Activated naive CD4-positive, alpha-beta T cell treated with anti-CD3 and anti-CD28 coated beads, Interleukin-2, amount 50 U/mL, for 16 hours (primary cell): ENCODE measurements at places on chromosomes 1 and 21.

DNA sequence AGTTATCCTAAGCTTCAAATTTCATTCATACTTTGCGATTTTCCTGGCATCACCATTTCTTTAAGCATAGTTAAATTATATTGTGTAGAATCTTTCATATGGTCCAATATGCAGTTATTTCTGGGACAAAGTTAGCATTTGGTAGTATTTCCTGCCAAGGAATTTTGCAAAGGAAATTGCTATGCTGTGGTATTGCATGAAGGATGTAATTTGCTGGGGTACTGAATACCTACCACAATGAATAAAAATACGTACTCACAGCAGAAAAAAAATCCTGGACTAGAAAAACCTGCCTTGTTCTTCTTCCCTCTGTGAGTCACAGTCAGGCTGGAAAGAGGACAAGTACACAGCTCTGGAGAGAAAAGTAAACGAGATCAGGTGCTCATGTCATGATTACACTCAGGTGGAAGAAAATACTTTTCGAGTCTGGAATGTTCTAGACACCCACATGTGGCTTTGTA lies 241.2 kb downstream of the PTBP2 start:
- no peak for DNase-seq

DNA sequence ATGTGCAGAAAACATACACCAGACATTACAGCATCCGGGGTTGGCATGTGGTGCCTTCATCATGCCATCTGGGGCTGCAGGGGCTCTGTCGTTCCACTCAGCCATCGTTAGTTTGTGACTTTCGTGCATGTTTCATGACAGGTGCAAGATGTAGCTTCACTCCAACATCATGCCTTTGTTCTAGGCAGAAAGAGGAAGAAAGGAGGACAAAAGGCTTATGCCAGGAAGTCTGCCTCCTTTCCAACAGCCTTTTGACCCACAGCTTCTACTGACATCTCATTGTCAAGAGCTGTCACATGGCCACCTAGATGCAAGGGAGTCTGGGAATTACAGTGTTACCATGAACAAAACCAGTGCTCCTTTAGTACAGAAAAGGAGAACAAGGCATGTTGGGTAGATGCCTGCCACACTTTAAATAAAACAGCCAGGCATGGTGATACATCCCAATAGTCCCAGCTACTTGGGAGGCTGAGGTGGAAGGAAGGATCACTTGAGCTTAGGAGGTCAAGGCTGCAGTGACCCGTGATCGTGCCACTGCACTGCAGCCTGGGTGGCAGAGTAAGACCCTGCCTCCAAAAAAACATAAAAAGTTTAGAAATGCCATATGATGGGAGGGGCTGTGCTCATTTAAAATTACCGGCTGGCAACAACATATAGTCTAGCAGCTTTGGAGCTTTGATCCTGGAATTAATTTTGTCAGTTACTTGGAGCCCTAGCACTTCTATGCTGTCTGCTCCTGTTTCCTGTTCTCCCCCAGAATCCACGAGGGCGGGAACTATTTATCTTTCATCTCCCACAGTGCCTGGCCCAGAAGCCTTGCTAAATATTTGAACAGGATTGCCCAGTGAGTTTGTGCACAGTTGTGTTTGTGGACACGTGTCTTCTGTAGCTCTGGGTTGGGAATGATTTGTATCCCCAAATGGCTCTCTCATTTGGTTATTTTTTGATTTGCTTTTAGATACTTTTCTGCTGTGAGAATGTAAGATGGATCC lies 7.4 kb downstream of the DOP1B start:
- DNase-seq = no peak

GRCh38 chr1:20439282-20439681 lies 46.7 kb downstream of the CAMK2N1 start:
- no peak for DNase-seq

DNA sequence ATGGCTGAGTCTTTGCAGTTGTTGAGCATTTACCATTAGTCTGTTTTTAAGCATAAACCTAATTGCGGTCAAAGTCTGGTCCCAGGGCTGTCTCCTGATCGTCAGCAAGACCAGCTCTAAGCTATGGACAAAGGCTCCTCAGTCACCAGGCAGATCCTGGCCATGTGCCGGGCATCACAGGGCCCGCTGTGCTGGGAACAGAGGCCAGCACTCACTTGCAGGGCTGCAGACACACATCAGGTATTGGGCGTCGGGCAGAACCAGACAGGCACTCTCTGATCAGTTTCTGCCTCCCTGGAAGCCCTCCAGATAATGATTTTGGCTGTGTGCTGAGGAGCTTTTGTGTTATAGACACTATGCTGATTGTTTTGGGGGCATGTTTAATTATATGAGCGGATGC lies 26.6 kb downstream of the TMEM51 start:
- DNase-seq = no peak

DNA sequence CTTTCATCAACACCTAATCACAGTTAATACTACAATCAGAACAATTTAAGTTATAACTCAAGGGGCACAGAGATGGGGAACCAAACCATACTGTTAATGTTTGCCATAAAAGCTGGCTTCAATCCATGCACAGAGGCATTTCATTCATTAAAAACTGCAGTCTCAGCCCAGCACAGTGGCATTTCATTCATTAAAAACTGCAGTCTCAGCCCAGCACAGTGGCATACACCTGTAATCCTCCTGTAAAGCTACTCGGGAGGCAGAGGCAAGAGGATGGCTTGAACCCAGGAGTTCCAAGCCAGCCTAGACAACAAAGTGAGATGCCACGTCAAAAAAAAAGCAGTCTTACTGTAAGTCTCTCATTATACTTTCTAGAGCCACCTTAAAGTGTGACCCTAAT lies 29.2 kb downstream of the ARID4B start:
- DNase-seq = no peak

- no peak for DNase-seq
Observed at GRCh38 chr1:193111641-193112090, 6.5 kb upstream of the GLRX2 start.

GRCh38 chr21:42630626-42631025 lies 22.8 kb upstream of the PDE9A start:
- DNase-seq = no peak

- DNase-seq = no peak
Observed at GRCh38 chr21:34802180-34802899, 133.5 kb downstream of the CLIC6 start.

DNA sequence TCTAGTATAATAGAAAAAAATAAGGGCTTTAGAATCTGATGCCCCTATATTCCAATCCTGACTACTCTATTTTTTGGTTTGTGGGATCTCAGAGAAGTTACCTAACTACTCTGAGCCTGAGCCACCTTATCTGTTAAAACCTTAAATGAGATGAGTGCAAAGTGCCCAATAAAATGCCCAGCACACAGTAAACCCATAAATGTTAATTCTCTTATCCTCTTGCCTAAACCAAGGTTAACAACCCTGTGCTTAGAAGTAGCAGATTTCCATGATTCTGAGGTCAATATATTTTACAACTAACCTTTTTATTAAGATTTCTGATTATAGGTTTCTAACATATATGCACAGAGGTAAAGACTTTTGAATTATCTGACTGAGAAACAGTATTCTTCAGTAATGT lies 35.8 kb downstream of the DOCK7 start:
- no peak for DNase-seq

DNA sequence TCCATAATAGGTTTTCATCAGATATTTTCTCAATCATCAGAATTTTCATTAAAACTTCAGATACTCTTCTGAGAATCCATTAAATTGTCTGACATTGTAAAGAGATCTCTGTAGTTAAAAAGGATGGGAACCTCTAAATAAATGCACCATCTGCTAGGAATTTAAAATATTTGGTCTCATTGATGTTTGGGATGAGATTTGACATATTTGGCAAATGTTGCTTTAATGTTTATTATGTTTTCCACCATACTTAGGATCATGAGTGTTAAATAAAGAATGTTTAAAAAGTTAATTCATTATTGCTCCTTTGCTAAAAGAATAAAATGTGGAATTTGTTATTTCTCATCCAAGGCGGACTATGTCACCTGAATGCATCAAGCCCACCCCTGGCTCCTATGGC lies 85.5 kb upstream of the VANGL1 start:
- no peak for DNase-seq

- peak; percentile 84 for DNase-seq
Observed at GRCh38 chr1:150922519-150922975, 3.6 kb upstream of the SETDB1 start.

DNA sequence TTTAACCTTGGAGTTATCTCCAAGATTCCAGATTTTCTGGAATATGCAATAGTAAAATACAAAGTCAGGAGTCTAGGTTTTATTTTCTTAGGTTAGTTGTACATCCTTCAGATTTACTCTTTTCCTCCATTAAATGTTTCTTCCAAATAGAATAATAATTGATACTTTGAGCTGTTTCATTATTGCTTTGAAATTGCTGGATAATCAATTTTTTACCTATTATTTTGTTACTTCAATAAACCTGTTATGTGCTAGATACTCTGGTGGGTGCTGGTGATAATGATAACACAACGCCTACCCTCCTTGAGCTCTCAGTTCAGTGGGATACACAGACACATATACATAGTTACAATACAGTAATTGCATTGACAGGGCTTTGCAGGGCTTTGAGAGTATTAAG lies 79.4 kb downstream of the GPR161 start:
- DNase-seq = no peak

GRCh38 chr1:3315399-3316339 lies 138.8 kb upstream of the ARHGEF16 start:
- no peak for DNase-seq

DNA sequence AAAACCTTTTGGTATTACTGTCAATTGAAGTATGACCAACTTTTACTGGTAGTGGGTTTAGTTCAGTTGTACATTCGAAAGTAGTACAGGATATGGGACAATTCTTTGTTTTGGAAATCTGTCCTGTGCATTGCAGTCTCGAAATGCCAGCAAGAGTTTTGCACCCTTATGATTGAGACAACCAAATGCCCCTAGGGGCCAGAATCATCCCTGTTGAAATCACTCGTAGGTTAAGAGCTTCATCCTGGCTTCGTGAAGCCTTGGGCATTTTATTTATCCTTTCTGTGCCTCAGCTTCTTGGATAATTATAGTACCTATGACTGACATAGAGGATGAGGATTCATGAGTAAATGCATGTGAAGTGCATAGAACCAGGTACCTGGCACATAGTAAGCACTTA lies 2.4 kb upstream of the GOLT1A start:
- DNase-seq = no peak

DNA sequence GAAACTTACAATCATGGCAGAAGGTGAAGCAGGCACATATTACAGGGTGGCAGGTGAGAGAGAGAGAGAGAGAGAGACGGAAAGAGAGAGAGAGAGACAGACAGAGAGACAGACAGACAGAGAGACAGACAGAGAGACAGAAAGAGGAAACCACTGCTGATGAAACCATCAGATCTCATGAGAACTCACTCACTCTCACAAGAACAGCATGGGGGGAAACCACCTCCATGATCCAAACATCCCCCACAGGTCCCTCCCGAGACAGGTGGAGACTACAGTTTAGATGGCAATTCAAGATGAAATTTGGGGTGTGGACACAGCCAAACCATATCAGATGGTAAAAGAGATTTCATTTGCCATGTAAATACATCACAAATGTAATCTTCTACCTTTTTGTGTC lies 708.1 kb downstream of the MRPL39 start:
- DNase-seq = no peak

- DNase-seq = no peak
Observed at GRCh38 chr1:92051948-92052347, 22.2 kb downstream of the EPHX4 start.

DNA sequence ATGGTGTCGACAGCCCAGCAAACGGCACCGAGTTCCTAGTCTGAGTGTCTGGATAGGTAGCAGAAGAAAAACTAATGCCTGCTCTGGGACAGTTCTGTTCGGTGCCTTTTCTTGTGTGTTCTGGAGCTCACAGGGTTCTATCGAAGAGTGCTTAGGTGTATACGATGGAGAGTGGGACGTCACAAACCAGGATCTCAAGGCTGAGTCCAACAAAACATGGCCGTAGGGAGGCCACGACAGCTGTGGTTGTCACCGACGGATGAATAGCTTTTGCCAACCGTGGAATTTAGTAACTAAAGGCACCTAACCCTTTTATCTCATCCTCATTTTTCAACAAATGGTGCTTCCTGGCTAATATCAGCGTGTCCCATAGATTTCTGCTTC lies 635 bp upstream of the SYNJ1 start:
- DNase-seq = no peak

GRCh38 chr1:61641578-61642336 lies 83.2 kb downstream of the TM2D1 start:
- peak; percentile 62 for DNase-seq

GRCh38 chr1:231549733-231550447 lies 21.4 kb downstream of the TSNAX start:
- no peak for DNase-seq

DNA sequence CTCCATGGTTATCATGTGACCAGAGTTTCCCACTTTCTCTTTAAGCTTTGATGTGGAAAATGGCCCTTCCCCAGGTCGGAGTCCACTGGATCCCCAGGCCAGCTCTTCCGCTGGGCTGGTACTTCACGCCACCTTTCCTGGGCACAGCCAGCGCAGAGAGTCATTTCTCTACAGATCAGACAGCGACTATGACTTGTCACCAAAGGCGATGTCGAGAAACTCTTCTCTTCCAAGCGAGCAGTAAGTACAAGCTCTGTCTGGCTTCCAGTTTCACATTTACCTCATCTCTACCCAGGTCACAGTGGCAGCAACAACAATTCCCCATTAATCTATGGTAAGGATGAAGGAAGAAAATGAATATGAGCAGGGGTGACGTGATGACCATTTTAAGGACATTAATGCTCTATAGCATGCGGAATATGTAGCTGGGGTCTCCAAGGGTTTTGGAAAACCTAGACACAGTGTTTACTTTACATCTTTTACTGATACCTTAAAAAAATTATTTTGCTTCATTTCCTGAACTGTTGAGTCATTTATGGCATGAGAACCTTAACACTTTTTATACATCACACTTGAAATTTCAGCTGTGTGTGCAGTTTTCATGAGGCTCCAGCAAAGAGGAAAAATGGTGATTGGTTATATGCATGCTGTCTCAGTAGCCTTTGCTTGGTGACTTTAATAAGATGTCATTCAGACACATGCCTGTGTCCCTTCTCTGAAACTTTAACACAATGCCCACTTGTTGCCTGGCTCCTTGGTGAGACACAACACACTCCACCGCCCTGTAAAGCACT lies 286.3 kb upstream of the SGIP1 start:
- peak; percentile 40 for DNase-seq
